ENCODE measurements at places on chromosomes 5 and 9. TPM values are rescaled to one million over a fixed set of nuclear protein-coding genes. Genes with fewer than 3 reads are reported as not detected.

DNA sequence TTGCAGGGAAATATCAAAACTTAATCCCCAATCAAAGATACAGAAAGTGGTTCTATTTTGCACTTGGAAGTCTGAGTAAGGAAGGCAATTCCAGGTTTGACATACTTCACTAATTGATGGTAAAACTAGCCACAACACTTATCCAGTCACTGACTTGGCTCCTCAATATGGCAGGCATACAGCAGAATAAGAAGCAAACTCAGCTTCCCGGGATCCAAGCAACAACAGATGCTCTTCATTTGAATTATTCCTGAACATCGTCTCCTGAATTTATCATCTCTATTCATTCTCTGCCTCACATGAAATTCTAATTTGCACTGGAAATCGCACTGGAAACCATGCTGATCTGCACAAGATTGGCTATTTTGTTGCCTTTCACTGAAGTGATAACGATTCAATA, 629.6 kb downstream of the PRELID2 start:
- no peak overlapping the region for H3K27ac ChIP-seq
- no peak for DNase-seq
- no peaks in the 10 kb centered on the region for H3K27me3 ChIP-seq
- H3K4me1 ChIP-seq = no peaks in the 10 kb centered on the region

DNA sequence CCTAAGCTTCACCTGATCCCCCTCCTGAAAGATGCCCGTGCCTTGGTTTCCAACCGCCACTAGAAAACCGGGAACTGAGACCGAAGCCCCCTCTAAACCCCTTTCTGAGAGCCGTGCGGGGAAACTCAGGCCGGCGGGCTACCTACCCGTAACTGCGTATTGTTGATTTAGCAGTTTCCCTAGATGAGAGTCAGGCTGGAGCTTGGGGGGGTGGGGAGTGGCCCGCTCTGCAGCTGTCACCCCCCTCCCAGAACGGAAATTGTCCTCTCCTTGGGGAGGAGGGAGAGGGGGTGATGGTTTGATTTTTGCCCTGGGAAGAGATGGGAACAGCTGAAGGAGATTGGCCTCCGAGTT, 2.5 kb downstream of the CXXC5 start:
- peaks cover 57% of the 10 kb centered on the region for H3K4me1 ChIP-seq
- H3K27ac ChIP-seq = peak overlapping the region; percentile 99
- no peak for DNase-seq
- no peaks in the 10 kb centered on the region for H3K36me3 ChIP-seq
- H3K4me3 ChIP-seq = peak overlapping the region; percentile 92

DNA sequence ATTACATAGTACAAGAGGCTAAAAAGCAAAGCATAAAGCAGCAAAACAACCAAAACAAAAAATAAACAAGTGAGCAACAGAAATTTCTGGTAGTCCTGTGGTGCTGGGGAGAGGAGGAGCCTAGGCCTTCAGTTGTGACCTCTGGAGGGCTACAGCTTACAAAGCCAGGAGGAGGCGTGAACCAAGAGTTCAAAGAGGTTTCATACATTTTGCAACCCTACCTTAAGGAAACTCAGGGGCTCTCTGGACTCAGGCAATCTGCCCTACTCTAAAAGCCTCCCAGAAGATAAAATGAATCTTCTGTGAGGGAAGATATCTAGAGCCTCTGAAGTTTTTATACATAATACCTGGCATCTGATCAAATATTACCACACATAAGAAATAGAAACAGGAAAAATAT, 187.4 kb downstream of the AGTPBP1 start:
- H3K27ac ChIP-seq = no peak overlapping the region
- no peaks in the 10 kb centered on the region for H3K27me3 ChIP-seq
- no peaks in the 10 kb centered on the region for H3K36me3 ChIP-seq
- H3K4me1 ChIP-seq = no peaks in the 10 kb centered on the region

DNA sequence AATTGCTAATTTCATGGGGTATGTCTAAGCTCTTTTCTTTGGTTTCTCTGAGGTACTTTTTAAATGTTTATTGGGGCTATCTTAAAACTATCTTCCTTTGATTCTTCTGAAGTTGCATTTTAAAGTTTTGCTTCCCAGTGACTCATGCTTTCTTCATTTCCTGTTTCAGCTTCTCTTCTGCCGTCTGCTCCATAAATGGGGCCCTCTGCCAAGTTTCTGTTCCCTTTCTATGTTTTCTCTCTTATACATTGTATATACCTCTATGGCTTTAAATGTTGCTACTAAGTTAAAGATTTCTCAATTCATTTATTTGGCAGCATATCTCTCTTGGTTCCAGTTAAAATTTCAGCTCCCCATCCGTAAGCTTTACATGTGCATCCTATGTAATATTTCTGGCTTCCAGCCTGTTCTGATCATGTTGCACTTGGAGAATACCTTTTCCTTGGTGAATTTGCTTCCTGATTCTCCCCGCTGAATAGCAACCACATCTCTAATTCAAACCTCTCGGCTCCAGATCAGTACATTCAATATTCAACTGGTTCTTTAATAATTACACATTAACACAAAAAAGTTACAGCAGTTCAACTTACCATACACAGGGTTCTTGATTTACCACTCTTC, 125.3 kb downstream of the ST8SIA4 start:
- no peaks in the 10 kb centered on the region for H3K36me3 ChIP-seq
- no peaks in the 10 kb centered on the region for H3K27me3 ChIP-seq
- H3K27ac ChIP-seq = no peak overlapping the region

GRCh38 chr5:179139111-179139935, 79.2 kb downstream of the ZNF354C start:
- no peak for DNase-seq
- no peaks in the 10 kb centered on the region for H3K36me3 ChIP-seq
- no peaks in the 10 kb centered on the region for H3K27me3 ChIP-seq
- H3K4me3 ChIP-seq = no peak overlapping the region

DNA sequence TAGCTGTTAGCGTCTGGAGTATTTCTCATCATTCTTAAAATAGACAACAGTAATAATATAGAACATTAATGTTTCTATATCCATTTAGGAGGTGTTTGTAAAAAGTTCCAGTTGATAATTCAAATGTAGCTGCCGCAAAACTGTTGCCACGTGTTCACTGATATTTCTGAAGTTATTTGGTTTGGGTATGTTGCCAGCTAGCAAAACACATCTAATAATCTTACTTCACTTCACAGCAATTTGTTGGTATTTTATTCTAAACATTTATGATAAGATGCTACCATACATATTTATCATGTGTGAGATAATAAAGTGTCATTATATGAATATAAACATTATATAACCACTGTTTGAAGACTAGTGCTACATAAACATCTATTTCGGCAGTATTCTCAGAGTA, 101.6 kb downstream of the CDH12 start:
- no peak overlapping the region for H3K4me3 ChIP-seq
- no peaks in the 10 kb centered on the region for H3K4me1 ChIP-seq
- no peaks in the 10 kb centered on the region for H3K27me3 ChIP-seq
- DNase-seq = no peak

DNA sequence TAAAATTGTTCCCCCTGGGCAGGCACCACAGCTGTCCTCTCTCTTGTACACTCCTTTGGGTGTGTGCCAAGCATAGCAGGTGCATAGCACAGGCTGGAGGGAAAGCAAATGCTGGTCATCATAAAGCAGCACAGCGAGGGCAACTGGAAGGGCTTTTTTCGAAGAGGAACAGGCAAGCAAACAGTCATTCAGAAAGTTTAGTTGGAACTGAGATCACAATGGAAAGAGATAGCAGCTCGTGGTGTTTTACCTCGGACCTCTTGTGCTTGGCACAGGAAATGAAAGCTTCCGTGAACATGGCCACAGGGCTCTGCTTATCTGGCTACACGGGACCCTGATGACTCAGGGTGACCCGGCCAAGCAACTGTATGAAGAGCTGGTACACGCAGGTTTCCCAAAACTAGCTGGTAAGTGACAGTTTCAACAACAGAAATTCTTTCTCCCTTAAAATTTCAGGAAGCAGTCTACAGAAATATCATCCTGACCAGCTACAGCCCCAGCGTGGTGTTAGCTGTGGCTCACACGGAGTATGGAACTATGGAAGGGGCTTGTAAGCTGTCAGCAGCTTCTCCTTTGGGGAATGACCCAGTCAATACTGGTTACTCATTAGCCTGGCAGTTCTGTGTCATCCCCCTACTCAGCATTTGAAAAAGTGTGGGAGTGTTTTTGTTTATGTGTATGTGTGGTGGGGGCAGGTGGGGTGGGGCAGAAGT, 48.1 kb downstream of the POC5 start:
- no peak overlapping the region for H3K4me3 ChIP-seq
- no peaks in the 10 kb centered on the region for H3K27me3 ChIP-seq
- H3K4me1 ChIP-seq = no peaks in the 10 kb centered on the region

GRCh38 chr5:66949066-66949465, 247.5 kb downstream of the CD180 start:
- H3K4me3 ChIP-seq = no peak overlapping the region
- no peak for DNase-seq
- no peaks in the 10 kb centered on the region for H3K36me3 ChIP-seq
- H3K4me1 ChIP-seq = no peaks in the 10 kb centered on the region

DNA sequence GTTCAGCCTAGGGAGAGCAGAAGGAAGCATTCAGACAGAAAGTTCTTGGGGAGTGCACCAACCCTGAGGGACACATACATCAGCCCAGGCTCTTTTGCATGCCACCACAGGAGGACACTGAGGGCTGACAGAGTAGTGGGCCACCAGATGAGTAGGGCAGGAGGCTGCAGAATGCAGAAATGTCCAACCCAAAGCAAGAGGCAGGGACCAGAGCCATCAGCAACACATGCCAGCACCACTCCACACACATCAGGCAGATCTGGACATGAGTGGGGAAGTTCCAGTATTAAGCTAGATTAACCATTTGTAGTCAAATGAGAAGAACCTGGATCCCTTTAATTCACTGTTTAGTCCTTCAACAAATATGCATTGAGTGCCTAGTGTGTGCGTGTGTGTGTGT, 35.7 kb upstream of the OTULINL start:
- no peak overlapping the region for H3K4me3 ChIP-seq
- H3K4me1 ChIP-seq = no peaks in the 10 kb centered on the region
- no peaks in the 10 kb centered on the region for H3K27me3 ChIP-seq
- no peak for DNase-seq
- H3K27ac ChIP-seq = no peak overlapping the region

GRCh38 chr5:175444060-175444904, at the start of gene DRD1:
TSS of gene DRD1 (minus strand) at chr5:175444182. CDS start at chr5:175443099, 1,083 bp downstream.
- no peak within 1 kb of the TSS for H3K27ac ChIP-seq
- DNase-seq = no peak
- H3K27me3 ChIP-seq = peaks cover 44% of the 10 kb centered on the region
- H3K36me3 ChIP-seq = no peaks in the 10 kb centered on the region

GRCh38 chr5:169006842-169007790, 293.8 kb downstream of the SLIT3 start:
- H3K4me3 ChIP-seq = no peak overlapping the region
- DNase-seq = no peak
- H3K27me3 ChIP-seq = no peaks in the 10 kb centered on the region
- no peaks in the 10 kb centered on the region for H3K36me3 ChIP-seq
- H3K27ac ChIP-seq = no peak overlapping the region
- no peaks in the 10 kb centered on the region for H3K4me1 ChIP-seq

MARCHF6 gene
- 151 TPM for total RNA-seq

TRIM7 gene
- 27.9 TPM for total RNA-seq

CDKN2B gene
- 4.5 TPM for total RNA-seq

All from gastrocnemius medialis (tissue), 4 donors.